ENCODE measurements at places on chromosomes 7 and 10.

DNA sequence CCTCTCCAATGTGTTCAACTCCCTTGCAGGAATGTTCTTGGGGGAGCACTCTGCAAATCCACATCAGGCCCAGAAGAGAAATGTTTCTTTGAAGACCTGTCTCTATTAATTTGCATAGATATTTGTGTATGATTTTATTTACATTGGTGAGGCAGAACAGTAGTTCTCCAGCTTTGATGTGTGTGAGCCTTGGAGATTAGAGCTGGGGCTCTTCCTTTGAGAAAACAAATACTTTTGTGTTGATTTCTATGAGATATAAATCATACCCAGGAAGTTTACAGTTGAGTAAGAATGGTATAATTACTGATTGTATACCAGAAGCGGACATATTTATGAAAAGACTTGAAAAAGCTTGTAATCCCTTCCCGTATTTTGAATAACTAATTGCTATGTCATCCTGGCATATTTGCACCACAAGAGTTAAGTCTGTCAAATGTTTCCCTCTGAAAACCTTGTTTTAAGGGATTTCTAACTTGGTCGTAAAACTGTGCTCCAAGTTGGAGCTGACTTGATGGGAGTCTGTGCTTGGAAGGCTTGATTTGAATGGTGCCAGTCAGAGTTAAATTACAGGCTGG, 468.5 kb downstream of the LRMDA start:
- DNase-seq: no peak

GRCh38 chr7:50826371-50827172, 43.9 kb upstream of the GRB10 start:
- no peak for DNase-seq

- DNase-seq: no peak
These were observed 516.1 kb upstream of the MGMT start for GRCh38 chr10:128950916-128951275.

DNA sequence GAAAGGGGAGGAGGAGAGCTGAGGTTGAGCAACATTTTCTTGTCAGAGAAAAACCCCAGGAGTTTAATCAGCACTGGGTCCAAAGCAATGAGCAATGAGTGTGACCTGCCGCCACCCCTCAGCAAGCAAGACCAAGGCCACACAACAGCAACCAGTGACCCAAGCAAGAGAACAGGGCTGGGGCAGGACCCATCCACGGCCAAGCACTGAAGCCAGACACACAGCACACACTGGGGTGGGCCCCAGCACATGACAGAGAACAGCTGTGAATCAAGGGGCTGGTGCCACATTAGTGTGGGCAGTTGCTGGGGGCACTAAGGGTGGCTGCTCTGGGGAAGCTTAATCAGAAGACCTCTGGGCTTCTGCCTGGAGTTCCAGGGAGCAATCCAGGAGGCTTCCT, 16.2 kb downstream of the TMEM72 start:
- DNase-seq: no peak

GRCh38 chr10:96606946-96607345, 20.1 kb upstream of the TM9SF3 start:
- no peak for DNase-seq

GRCh38 chr7:401495-401894, 111.5 kb downstream of the FOXL3 start:
- no peak for DNase-seq

- DNase-seq: no peak
These were observed 30.3 kb downstream of the CACNA2D1 start for GRCh38 chr7:82413237-82413636.

- DNase-seq: no peak
These were observed 53.0 kb upstream of the PDGFA start for GRCh38 chr7:572416-573268.

- DNase-seq: no peak
These were observed 84.8 kb downstream of the FAM53B start for GRCh38 chr10:124659380-124659779.

- DNase-seq: no peak
These were observed 117.6 kb upstream of the DNAJB12 start for GRCh38 chr10:72472306-72472705.

GRCh38 chr10:31679936-31680335, 248.7 kb downstream of the ARHGAP12 start:
- no peak for DNase-seq

- DNase-seq: no peak
These were observed 28.3 kb upstream of the PRKAR1B start for GRCh38 chr7:755413-755805.

DNA sequence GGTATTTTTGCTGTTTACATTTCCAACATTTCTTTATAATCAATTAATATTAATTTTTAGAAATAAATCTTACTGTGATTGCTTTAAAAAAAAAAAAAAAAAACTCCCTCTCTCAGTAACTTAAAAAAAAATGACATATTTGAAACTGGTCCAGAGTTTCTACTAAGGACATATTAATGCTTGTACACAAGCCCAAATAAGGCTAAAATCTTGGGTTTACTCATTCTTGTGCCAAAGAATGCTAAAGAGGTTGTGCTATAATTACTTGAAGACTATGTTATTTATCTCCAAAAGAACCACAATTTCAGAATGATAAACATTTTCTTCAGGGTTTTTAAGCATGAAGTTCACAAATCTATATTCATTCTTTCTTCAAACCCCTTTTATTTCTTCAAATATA, 39.4 kb upstream of the PHF14 start:
- DNase-seq: no peak

DNA sequence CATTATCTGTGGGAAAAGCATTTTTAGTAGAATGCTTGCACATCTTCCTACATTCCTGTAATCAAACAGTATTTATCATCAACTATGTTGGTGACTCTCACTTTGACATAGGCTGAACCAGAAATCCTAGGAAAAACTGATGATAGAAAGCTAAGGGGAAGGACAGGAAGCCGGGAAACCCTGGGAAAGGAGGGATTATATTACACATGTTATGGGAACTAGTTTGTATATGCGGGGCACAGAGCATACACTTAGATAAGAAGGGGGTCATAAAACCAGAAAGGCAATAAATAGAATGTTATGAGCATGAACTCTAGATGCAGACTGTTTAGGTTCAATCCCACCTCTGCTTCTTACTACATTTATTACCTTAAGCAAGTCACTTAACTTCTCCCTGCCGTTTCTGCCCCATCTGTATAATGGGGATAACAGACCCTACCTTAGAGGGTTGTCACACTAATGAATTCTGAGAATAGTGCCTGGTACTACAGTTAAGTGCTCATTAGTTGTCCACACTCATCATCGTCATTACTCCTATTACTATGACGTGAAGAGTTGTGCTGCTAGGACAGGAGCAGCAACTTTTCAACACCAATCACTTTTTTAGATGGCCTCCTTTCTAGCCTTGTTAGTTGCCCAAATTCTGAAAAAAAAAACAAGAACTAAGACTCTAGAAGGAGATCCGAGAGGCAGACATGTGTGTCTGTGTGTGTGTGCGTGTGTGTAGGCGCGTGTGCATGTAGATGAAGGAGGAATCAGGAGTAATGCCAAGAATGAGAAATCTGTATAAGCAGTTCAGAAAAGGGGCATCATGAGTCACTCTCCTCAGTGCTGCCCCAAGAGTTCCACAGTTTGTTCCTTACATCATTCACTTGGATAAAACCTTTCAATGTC, 52.2 kb downstream of the KMT2C start:
- no peak for DNase-seq

- no peak for DNase-seq
These were observed 489.4 kb upstream of the SORCS1 start for GRCh38 chr10:107653832-107654287.
